ENCODE measurements at places on chromosomes 16 and 17. TPM values are rescaled to one million over a fixed set of nuclear protein-coding genes. Genes with fewer than 3 reads are reported as not detected.

Gene KLHL10
- not detected for total RNA-seq

Gene ODAD4
- 0.53 TPM for total RNA-seq

Gene HYDIN
- not detected for total RNA-seq

Gene SYCE1L
- total RNA-seq: 3.9 TPM

Gene SOX15
- 0.31 TPM for total RNA-seq

Gene CBX2
- total RNA-seq: 2.0 TPM

Gene IRX3
- total RNA-seq: not detected

Gene TEN1
- total RNA-seq: 15.9 TPM

Gene NOTUM
- 0.33 TPM for total RNA-seq

Gene ADAD2
- total RNA-seq: not detected

Gene C16orf54
- 33.3 TPM for total RNA-seq

Gene OR3A3
- total RNA-seq: not detected

Gene CDH3
- not detected for total RNA-seq
